NCI-H226 (cell line): ENCODE measurements at places on chromosomes 13 and 19.
A peak's percentile ranks its signal among the peaks of the same experiment; 100 is the strongest.

DNA sequence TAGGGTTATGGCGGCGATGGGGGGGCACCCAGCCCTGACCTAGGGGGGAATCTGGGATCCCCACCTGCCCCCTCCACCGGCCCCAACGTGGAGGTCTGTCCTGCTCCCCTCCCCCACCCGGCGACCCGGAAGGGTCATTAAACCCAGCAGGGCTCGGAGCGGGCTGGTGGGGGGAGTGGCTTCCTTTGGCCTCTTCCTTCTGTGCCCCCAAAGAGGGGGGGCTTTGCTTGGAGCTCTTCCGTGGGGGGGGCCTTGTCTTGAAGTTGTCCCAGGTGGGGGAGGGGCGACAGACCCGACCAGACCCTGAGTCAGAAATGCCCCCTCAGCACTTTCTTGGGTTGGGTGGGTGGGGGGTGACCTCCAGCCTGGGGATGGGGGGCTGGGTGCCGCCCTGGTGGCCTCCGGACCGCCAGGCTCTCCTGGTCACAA, 1.5 kb downstream of the ARID3A start:
- DNase-seq: no peak

GRCh38 chr19:3536429-3537100, 2.4 kb upstream of the TEKTIP1 start:
- DNase-seq: no peak

- DNase-seq: no peak
These were observed 51.3 kb upstream of the LSM14A start for GRCh38 chr19:34120846-34121639.

DNA sequence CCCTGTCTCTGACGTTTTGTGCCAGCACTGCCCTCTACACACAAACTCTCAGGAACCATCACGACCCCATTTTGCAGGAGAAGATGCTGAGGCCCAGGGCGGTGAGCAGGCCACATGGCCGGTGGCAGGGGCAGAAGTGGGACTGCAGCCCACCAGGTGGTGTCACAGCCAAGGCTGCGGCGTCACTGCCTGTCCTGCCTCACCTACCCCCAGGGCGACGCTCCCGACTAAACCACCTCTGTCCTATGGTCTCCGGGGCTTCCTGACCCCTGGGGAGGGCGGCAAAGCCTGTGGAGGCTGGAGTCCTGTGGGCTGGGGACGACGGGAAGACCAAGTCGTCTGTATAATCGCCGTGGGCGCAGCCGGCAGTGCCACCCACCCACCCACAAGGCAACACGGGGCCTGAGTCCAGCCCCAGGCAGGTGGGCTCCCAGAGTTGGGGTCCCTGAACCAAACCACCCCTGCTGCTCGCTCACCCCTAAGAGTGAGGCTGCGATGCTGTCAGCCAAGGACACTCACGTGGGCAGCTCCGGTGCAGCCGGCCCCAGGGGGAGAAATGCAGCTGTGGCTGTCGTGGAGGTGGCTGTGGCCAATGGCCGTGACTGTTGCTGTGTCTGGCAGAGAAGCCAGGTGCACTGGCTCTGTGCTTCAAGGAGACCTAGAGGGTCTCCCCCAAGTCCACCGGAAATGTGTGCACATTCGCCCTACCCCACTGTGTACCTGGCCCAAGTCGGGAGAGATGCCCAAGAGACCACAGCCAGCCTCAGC, 29.7 kb downstream of the RASA3 start:
- no peak for DNase-seq

DNA sequence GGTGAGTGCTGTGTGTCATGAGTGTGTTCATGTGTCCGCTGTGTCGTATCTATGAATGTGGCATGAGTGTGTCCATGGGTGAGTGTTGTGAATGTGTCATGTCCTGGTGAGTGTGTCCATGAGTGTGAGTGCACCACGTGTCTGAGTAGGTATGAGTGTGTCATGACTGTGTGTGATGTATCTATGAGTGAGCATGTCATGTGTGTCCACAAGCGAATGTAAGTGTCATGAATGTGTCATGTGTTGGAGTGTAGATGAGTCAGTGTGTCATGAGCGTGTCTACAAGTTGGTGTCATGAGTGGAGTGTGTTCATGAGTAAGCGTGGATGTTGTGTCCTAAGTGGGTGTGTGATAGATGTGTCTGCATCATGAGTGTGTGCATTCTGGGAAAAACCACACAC, 129.4 kb downstream of the TUBA3C start:
- no peak for DNase-seq

DNA sequence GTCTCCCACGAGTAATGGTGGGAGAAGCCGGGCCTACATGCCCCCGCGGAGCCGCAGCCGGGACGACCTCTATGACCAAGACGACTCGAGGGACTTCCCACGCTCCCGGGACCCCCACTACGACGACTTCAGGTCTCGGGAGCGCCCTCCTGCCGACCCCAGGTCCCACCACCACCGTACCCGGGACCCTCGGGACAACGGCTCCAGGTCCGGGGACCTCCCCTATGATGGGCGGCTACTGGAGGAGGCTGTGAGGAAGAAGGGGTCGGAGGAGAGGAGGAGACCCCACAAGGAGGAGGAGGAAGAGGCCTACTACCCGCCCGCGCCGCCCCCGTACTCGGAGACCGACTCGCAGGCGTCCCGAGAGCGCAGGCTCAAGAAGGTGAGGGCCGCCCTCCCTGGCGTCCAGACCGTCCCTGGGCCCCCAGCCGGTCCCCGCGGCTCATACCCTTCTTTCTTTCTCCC, 1.4 kb upstream of the USF2 start:
- DNase-seq: no peak

- no peak for DNase-seq
These were observed 27.4 kb downstream of the LRCH1 start for GRCh38 chr13:46580362-46580839.

- DNase-seq: no peak
These were observed 1567.3 kb downstream of the SLITRK5 start for GRCh38 chr13:89238496-89238895.

DNA sequence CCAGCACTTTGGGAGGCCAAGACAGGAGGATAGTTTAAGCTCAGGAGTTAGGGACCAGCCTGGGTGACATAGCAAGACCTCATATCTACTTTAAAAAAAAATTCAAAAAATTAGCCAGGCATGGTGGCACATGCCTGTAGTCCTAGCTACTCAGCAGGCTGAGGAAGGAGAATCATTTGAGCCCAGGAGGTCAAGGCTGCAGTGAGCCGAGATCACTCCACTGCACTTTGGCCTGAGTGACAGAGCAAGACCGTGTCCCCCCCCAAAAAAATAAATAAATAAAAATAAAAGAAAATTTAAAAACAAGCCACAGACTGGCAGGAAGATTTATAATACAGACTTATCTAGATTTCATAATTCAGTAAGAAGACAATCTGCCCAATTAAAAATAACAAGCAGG, 14.8 kb downstream of the PSPC1 start:
- DNase-seq: no peak

DNA sequence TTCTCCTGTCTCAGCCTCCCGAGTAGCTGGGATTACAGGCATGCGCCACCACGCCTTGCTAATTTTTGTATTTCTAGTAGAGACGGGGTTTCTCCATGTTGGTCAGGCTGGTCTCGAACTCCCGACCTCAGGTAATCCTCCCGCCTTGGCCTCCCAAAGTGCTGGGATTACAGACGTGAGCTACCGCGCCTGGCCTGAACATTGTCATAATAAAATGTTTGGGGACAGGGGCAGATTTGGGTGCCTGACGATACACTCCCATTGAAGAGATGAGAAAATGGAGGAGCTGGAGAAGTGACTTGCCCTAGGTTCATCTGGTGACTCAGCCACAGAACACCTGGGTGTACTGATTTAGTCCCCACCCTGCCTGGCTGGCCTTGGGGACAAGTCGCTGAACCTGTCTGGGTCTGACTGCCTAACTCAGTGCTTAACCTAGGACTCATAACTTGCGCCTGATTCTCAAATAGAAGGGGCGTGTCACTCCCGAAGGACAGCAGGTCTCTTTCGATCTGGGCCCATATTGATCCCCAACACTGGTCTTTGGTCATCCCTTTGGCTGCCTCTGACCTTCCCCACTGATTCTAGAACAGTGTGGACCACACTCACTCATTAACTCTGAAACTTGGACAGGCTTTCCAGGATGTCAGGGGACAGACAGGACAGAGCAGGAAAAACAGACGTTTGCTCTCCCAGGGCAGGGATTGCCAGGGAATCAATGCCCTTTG, 7.6 kb upstream of the BICRA start:
- no peak for DNase-seq

DNA sequence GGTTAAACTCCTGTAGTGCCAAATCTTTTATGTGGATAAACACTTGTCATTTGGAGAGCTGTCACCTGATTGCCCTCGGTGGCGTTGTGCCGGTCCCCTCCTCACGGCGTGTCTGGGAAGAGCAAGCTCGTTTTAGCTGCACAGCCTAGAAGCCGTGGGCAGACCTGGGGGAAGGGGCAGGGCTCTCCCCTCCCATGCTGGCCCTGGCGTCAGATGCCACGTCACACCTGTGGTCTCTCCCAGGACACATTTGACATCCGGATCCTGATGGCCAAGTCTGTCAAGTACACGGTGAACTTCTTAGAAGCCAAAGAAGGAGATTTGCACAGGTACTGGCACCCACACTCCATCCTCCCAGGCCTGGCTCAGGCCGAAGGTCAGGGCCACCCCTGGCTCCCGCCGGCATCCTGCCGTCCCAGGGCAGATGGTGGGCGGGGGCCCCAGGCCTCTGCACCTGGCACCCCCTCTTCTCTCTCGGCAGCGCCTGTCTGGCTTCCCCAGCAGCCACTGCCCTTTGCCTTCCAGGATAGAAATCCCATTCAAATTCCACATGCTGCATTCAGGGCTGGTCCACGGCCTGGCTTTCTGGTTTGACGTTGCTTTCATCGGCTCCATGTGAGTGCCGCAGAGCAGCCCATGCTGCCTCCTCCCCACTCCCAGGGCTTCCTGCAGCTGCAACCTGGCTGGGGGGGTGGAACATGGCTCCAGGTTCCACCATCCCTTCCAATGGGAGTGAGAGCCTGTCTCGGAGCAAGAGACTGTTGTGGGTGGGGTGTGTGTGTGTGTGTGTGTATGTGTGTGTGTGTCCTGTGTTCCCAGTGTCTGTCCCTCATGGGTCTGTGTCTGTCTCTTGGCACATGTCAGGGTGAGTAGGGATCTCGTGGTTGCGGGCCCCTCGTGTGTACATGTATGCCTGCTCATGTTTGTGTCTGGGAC, 8.8 kb downstream of the YIPF2 start:
- no peak for DNase-seq

GRCh38 chr13:37870489-37870845, 895 bp upstream of the TRPC4 start:
- DNase-seq: no peak

DNA sequence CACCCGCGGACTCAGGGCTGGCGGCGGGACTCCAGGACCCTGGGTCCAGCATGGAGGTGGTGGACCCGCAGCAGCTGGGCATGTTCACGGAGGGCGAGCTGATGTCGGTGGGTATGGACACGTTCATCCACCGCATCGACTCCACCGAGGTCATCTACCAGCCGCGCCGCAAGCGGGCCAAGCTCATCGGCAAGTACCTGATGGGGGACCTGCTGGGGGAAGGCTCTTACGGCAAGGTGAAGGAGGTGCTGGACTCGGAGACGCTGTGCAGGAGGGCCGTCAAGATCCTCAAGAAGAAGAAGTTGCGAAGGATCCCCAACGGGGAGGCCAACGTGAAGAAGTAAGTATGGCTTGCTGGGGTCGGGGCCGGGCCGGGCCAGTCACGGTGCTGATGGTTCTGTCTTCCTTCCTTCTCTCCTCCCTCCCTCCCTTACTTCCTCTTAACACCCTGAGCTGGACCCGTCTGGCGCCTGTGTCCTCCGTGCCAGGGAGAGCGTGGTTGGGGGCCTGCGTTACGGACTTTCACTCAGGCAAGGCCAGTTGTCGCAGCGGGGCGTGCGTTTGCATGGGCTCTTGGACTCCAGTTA, 1.4 kb downstream of the STK11 start:
- no peak for DNase-seq

DNA sequence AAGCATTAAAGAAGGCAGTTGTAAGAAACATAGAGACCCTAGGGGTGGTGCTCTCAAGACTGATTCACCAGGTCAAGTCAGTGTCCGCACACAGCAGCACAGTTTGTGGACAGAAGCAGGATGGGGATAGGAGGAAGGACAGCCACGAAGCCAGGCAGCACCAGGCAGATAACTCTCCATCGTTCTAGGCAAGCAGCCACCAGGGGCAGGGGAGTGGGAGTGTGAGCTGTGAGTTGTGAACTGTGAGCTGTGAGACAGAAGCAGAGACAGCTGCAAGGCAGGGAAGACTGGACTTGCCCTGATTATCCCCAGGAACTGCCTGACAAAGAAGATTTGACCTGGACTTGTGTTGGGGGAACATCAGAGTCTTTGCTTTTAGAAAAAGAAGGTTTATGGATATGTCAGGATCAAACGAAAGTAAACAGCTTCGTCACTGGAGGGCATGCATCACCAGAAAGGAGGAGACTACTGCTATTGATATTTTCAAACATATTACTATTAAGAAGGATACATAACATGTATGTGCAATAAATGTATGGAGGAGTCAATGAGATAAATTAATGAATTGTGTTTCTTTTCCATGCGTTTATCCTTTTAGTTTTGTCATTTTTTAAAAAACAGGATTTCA, 286.1 kb downstream of the IRS2 start:
- DNase-seq: no peak

GRCh38 chr13:35936246-35936978, 194.8 kb downstream of the DCLK1 start:
- DNase-seq: no peak

DNA sequence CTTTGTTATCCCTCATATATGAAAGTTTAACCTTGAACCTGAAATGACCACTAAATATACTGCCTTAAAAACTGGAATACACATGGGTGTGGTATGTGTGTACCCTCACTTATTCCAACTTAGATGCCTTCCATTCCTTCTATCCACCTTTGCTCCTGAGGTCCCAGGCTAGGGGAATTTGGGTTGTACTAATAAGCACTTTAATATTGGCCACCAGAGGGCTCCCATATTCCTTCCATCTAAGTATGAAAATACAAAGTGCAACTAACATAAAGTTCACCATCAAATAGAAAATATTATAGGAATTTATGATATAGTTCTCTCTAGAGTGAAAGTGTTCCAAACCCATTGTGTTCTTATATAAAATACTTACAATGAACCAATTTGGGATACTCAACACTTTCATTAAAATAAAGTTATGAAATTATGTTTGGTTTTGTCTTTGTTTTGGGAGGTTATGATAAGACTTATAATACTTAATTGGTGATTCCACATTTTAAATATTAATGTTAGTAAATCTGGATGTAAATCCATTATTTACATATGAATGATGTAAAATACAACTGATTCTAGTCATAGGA, 62.3 kb downstream of the ITGBL1 start:
- peak; percentile 44 for DNase-seq

DNA sequence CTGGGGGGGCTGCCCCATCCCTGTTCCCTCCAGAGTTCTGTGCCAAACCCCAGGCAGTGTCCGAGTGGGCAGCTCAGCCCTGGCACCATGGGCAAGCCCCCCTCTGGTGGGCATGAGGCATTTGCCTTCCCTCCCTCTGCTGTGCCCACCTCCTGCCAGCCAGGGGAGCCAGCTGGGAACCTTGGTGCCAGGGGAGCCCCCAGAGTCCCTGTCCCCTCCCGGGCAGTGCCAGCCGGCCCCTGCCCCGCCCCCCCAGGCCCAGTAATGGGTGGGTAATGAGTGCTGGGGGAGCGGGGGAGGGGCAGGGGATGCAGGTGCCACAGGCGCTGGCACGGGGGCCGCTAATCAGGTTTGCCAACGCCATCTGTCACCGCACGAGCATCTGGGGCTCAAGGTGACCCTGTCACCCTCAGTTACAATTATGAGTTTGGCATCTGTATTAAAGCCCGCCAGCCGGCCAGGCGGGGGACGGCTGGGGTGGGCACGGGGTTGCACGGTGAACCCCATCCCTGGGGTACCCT, 5.9 kb downstream of the DAND5 start:
- DNase-seq: no peak
